Left renal pelvis (tissue), 4 donors: ENCODE measurements at places on chromosomes 7 and 10. TPM values are rescaled to one million over a fixed set of nuclear protein-coding genes. Genes with fewer than 3 reads are reported as not detected.

GRCh38 chr7:36792421-36792820 lies 68.1 kb upstream of the AOAH start:
- DNase-seq, result no peak

GRCh38 chr10:112952282-112953173 lies 2.5 kb downstream of the TCF7L2 start:
- DNase-seq, result no peak

RNF148 gene
- polyA plus RNA-seq, result 0.16 TPM

CALHM3 gene
- polyA plus RNA-seq, result not detected
